ENCODE measurements at places on chromosomes 3 and 15.
A peak's percentile ranks its signal among the peaks of the same experiment; 100 is the strongest.

- DNase-seq, result peak; percentile 43
These were observed 93.9 kb downstream of the RBPMS2 start for GRCh38 chr15:64681424-64682024.

DNA sequence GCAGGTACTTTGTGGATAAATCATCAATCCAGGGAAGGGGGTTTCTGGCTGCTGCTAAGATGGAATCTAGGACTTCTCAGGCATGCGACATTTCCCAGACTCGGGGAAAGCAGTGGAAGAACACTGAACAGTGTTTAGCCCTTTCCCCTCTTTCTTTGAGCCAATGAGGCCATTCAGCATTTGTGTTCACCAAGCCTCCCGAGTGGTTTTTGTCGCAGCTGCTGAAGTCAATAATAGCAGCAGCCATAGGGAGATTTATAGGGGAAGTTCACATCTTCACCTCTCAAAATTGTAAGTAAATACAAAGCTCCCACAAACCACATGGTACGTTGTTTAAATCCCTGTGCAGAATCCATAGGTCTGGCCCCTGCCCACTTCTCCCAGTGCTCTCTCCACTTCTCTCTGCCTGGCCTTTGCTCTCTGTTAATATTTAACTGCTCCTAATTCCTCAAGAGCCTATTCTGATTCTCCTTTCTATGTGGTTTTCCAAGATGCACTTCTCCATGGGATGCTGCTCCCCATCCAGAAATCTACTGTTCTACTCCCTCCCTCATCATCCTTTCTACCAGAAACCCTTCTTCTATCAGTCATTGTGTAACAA is 230.7 kb downstream of the SHQ1 start:
- no peak for DNase-seq

- no peak for DNase-seq
These were observed 32.1 kb upstream of the ALPK3 start for GRCh38 chr15:84785053-84785452.

DNA sequence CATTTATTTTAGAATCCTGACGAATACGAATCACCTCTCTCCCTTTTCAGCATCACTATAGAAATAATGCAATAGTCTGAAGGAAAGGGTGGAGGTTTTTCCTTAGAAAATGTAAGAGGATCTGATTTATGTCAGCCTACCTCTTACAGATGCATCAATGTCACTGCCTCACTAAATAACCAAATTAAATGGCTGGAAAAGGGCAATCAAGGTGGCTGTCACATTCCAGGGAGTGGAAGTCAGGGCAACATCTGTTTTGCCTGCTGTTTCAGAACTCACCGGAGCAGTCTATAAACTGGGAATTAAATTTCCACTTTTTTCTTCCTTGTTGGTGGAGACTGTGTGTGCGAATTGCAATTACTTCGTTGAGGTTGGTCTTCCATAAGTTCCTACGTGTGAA is 299.3 kb upstream of the PDZRN3 start:
- DNase-seq, result no peak

- DNase-seq, result no peak
These were observed 8.6 kb downstream of the MAP3K13 start for GRCh38 chr3:185371306-185372074.

DNA sequence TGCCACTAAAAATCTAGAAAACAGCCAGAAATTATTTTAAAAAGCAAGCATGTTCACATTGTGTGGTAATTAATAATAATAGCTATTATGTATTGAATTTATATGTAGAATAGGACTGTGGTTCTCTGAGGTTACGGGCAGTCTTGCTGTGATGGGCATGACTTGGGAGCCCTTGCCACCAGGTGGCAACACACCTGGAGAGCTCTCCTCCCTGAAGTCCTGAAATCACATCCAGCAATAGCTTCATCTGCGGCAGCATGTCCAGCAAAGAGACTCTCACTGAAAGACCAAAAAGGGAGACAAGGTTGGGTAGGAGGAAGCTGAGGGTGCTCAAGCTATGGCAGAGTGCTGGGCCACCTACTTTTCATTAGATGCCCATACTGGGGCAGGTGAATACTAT is 206.8 kb upstream of the IL12A start:
- DNase-seq, result no peak

- DNase-seq, result peak; percentile 9
These were observed 84.3 kb downstream of the FLNB start for GRCh38 chr3:58092521-58092920.

- no peak for DNase-seq
These were observed 11.0 kb downstream of the SH3BP5 start for GRCh38 chr3:15321349-15321748.

DNA sequence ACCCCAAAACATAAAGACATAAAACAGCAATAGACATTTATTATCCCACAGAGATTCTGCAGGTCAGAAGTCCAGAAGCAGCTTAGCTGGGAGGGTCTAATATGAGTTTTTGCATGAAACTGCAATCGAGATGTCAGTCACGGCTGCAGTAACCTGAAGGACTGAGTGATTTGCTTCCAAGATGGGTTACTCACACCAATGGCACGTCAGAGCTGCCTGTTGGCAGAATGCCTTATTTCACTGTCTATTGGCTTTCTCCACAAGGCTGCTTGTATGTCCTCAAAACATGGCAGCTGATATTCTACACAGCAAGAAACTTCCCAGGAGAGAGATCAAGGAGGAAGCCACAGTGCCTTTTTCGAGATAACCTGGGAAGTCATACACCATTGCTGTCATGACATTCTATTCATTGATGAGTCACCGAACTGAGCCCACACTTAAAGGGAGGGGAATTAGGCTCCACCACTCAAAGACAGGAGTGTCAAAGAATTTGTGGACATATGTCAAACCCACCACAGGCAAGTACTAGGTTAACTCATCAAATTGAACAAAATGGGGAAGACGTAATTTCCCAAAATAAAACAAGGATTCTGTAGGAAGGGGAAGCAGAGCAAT is 122.2 kb downstream of the SYNPR start:
- peak; percentile 2 for DNase-seq

- DNase-seq, result no peak
These were observed 204.4 kb downstream of the FAM43A start for GRCh38 chr3:194890091-194890490.

GRCh38 chr3:151008699-151009098 is 36.2 kb upstream of the CLRN1 start:
- peak; percentile 26 for DNase-seq

- no peak for DNase-seq
These were observed 1015.5 kb upstream of the CFAP20DC start for GRCh38 chr3:60065227-60065868.

All from foreskin fibroblast (primary cell).